ENCODE measurements at places on chromosomes 16 and 17. TPM values are rescaled to one million over a fixed set of nuclear protein-coding genes. Genes with fewer than 3 reads are reported as not detected.

DNA sequence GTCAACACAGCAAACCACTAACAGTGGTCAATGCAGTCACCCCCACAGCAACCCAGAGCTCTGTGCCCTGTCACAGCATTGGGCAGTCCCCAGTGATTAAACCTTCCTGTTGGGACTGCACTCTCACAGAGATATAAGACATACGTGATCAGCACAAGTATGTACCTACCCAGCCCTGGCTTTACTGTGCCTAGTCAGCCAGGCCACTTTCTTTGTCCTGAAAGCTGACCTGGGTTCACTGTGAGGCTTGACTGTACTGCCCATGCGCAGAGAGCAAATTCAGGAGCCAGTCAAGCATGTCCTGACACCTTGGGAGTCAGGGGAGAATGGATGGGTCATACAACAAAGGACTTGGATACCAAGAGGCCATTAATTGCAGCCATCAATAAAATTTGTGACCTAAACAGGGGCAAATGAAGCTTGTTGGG, 10.9 kb upstream of the TMEM170A start:
- DNase-seq = no peak

DNA sequence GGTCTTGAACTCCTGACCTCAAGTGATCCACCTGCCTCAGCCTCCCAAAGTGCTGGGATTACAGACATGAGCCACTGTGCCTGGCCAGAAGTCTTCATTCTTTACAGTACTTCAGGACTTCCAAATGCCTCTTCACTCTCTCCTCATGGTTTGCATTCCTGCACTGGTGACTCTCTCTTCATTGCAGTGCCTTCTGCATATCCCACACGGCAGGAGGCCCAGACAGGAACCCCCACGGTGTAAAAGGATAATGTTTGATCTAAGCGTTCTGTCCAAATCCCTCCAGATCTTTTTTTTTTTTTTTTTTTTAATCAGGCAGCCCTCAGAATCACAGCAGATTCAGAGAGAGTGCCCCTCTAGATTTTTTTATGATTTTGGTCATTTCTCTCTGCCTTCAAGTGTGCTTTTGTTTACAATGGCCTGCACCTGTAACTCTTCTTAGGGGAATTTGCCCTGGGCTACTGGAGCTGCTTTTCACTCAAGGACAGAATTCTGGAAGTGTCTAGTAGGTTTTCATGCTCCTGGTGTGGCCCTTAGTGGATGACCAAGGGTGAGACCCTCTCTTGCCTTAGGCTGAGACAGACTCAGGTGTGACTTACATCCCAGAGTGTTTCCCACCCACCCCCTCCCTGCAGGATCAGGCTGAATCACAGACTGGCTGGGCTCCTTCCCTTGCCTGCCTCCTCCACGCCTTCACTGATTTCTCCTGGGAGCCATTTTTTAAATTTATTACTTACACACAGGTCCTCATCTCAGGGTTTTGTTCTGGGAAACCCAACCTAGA, 19.8 kb upstream of the NF1 start:
- DNase-seq = no peak

GRCh38 chr16:60553090-60553757, 1483.0 kb downstream of the CDH8 start:
- DNase-seq = no peak

DNA sequence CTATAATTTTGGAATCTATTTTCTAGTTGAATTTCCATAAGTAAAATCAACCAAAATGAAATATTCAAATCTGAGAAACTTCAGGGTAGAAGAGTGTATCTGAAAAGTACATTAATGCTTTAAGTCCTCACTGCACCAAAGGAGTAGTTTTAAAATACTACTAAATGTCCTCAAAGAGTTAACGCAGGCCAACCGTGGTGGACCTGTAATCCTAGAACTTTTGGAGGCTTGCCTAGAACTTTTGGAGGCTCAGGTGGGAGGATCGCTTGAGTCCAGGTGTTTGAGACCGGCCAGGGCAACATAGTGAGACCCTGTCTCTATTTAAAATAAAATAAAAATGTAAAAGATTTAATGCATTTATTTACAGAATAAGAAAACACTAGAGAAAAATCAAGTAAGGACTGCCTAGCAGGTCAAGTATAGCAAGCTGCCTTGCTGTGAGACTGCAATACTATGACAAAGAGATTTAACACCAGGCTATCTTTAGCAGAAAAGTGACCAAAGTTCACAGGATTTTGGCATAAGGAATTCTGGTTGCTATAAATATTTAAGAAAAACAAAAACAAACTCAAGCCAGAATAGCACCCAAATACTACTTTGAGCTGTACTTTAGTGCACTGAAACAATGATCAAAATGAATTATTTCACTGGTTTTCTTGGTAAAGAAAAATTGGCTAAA, 41.0 kb downstream of the CHCT1 start:
- DNase-seq = peak; percentile 12

GRCh38 chr16:19179546-19180490, 11.8 kb downstream of the SYT17 start:
- DNase-seq = peak; percentile 30

- no peak for DNase-seq
These were observed 44.5 kb upstream of the MLYCD start for GRCh38 chr16:83854420-83854819.

- no peak for DNase-seq
These were observed 168.2 kb upstream of the CACNG3 start for GRCh38 chr16:24087891-24088410.

GRCh38 chr16:89491974-89492687, 1.8 kb upstream of the ANKRD11 start:
- no peak for DNase-seq

DNA sequence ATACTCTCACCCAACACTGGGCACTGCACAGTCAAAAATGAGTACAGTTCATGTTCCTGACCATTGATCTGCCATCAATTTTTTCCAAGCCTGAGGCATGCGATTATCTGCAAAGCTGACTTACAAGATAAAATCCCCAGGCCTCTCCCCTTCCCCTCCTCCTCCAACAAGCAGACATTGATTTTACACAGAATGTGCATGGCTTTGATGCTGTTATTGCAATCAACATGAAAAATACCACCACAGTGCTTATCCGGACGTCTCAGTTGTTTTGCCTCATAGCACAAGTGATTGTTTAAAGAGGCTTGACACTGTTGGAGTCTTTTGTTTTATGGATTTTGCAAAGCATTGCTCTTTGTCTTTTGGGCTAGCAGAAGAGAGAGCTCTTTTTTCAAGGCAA, 163.8 kb downstream of the TOX3 start:
- DNase-seq = no peak

DNA sequence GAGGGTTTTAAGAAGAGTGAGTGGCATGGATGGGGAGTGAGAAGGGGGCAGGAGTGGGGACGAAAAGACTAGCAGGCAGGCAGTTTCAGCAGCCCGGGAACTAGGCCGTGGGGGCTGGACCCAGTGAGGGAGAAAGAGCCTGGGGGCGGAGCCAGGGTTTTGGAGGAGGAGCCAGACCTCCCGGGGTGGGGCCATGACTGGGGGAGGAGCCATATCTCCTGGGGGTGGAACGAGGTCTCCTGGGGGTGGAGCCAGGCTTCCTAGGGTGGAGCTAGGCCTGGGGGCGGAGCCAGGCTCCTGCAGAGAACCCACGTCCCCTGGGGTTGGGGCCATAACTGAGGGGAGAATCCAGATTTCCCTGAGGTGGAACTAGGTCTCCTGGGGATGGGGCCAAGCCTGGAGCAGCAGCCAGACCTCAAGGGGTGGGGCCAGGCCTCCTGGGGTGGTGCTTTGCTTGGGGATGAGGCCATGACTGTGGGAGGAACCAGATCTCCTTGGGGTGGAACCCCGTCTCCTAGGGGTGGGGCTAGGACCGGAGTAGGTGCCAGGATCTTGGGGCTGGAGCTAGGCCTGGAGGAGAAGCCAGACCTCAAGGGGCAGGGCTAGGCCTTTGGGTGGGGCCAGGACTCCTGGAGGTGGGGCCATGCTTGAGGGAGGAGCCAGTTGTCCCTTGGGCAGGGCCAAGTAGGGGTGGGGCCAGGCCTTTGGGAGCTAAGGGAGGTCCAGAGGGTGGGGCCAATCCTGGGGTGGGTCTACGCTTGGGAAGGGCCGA, 41.7 kb upstream of the JPH3 start:
- DNase-seq = peak; percentile 30

DNA sequence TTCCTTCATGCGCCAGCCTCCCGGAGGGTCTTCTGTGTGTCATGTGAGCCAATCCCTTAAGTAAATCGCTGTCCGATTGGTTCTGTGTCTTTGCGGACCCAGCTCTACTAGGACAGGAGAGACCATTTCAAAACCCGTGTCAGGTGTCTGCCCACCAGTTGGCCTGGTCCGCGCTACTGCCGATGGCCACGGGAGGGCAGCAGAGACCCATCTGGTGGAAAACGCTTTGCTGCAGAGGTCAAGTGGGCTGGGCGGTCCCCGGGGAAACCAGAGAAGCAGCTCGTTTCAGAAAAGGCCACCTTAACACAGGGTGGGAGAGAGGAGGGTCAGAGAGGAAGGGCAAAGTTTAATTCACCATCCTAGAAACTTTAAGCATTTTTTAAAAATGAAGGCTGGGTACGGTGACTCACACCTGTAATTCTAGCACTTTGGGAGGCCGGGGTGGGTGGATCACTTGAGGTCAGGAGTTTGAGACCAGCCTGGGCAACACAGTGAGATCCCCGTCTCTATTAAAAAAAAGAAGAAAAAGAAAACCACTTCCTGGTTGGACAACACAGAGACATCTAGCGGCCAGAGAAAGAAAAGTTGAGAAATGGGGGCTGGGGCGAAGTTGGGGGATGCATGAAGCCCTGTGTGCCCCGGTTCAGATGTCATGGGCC, 2.8 kb upstream of the CIBAR2 start:
- DNase-seq = peak; percentile 68

DNA sequence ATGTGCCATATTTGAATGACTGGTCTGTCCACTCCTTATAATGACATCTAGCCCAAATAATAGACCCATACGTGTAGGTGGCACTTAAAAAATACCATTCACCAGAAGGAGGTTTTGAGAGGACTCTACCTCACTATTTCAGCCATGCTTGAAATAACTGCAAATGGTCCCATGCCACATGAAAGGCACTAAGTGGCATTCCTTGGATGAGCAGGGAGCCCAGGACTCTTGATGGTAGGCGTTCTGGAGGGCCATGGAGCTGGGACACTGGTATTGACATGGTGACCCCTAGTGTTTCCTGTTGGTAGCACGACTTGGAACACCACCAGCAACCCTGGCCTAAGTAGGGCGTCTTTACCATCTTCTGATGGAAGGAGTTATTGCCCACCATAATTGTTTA, 148.7 kb upstream of the ZFHX3 start:
- DNase-seq = peak; percentile 61

DNA sequence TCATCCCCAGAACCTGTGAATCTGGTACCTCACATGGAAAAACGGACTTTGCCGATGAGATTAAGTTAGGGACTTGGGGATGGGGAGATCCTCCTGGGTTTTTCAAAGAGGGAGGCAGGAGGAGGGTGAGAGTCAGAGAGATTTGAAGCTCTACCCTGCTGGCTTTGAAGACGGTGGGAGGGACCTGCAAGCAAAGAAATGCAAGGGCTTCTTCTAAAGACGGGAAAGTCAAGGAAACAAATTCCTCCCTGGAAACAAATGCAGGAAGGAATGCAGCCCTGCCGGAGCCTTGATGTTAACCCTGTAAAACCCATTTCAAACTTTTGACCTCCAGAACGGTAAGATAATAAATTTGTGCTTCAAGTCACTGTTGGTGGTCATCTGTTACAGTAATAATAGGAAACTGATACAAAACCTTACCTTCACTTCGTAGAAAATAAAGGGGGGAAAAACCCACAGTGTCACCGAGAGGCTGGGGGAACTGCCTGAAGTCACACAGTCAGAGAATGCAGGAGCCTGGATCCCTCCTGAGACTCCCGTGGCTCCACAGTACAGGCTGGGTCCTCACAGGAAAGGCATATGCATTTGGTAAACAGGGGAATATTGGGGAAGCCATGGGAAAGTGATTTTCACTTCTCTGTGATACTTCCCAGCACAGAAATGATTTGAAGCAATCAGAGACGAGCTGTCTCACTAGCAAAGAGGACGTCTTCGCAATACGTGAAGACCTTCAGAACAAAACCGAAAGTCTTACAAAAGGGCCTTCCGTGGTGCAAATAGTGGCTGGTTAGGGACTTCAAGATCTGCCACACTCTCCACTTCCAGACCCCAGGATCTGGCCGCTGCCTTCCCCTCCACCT, 58.9 kb upstream of the CLEC3A start:
- no peak for DNase-seq

DNA sequence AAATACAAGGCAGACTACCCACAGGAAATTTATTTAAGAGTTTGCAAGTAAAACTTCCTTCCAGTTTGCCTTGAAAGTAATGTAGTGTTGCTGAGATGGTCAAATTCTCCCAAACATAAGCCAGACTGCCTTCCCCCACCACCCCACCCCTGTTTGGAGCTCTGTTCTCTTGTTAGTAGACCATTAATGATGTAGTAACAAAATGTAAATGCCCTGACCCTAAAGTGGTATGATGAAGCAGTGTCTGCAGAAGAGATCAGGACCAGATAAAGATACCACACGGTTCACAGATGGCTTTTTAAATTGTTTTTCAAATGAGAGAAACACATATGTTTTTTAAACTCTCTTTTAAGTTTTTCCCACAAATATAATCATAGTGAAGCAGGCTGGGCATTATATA, 136.4 kb upstream of the TMEM97 start:
- no peak for DNase-seq

GRCh38 chr16:88940862-88941817, 35.9 kb downstream of the CBFA2T3 start:
- no peak for DNase-seq

- DNase-seq = no peak
These were observed 161.0 kb upstream of the CIBAR2 start for GRCh38 chr16:85273293-85273692.

DNA sequence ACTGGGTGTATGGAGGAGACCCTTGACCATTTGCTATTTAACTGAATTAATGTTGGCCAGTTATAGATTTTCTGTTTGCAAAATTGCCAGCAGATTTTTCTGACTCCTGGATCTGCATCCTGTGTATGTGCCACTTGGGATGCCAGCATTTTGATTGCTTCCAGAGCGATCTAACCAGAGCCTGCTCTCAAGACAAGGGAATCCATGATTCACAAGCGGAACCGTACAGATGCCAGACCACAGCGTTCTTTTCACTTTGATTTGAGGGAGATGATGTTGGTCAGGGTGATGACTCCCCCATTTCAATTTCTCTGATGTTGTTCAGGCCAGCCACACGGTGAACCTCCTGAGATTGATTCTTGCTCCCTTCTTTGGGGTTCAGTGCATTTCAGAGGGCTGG, 228.7 kb downstream of the CDH13 start:
- DNase-seq = no peak

- DNase-seq = no peak
These were observed 19.4 kb downstream of the PLCG2 start for GRCh38 chr16:81798311-81799137.

The DNAH3 gene
- total RNA-seq = not detected

The KCTD2 gene
- total RNA-seq = 14.9 TPM

The RBFOX1 gene
- not detected for total RNA-seq

The MYO15A gene
- 0.26 TPM for total RNA-seq

The PRR35 gene
- not detected for total RNA-seq

Data from dermis microvascular lymphatic vessel endothelial cell (primary cell).